Aorta (tissue), 5 donors: ENCODE measurements at places on chromosomes 5 and 9.

DNA sequence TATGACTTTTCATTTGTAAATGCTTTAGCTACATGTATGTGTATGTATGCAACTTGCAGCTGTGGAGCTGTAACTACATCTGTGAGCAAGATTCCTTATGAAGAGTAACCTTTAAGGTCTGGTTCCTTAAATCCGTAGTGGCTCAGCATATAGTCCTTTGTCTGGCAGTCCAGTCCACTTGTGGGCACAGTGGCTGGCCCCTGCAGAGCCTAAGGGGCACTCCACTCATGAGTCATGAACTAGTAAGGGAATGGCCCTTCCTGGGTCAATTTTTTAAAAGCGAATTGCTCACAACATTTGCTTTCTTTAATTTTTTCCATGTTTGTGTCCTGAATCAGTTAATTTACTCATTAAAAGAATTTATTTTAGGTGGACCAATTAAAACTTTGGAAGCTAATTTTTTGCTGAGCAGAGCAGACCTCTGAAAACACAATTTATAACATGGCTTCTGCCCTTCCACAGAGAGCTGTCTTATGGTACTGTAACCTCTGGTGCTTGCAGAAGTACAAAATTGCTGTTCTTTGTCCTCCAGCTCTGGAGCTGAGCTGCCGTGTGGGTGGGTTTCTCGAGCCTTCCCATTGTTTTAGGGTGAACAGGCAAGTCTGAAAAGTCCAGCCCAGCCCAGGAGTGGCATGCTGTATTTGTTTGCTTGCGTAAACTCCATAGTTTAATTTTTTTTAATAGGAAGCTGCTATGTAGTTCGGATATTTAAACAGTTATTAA, 110.1 kb downstream of the MVB12B start:
- no peak for DNase-seq

GRCh38 chr9:86352440-86353077, 1.7 kb downstream of the TUT7 start:
- DNase-seq: no peak

GRCh38 chr5:18181575-18181974, 547.3 kb downstream of the TAF11L14 start:
- DNase-seq: no peak

DNA sequence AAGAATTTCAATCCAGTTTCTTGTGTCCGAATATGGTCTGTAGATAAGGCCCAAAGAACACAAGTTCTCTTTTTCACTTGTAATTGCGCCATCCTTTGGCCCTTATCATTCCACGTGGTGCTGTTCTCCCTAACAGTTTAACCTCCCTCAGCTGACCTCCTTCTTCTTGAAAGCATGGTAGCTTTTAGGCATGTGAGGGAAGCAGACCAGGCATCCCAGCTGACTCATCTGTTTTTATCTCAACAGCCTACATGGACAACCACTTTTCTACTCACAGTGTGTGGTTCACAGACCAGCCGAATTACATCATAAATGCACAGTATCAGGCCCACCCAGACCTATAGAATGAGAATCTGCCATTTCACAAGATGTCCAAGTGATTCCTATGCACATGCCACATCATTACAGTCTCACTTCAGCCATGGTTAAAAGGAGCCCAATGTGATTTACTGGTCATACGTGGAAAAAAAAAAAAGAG, 26.9 kb upstream of the PLIN2 start:
- no peak for DNase-seq

GRCh38 chr5:171484460-171484899, 65.0 kb downstream of the FGF18 start:
- no peak for DNase-seq

- no peak for DNase-seq
These were observed 514.9 kb upstream of the CLINT1 start for GRCh38 chr5:158373608-158374395.

- no peak for DNase-seq
These were observed 53.7 kb downstream of the MAPKAP1 start for GRCh38 chr9:125653325-125653724.

GRCh38 chr9:124752967-124753366, 18.1 kb downstream of the NR6A1 start:
- no peak for DNase-seq

DNA sequence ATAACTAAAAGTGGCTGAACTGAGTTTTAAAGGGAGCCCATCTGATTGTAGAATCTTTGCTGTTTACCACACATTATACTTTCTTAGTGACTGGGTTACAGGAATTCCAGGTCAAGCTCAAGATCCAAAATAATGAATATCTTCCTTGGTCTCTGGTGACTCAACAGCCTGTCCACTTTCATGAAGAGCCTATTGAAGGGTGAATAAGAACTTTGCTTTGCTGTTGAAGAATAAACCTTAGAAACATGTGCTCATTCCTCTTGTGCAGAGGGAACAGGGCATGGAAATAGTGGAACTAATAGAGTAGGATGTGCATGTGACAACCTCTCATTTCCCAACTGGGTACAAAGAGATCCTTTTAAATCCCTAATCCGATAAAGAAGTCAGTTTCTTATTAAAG, 21.4 kb downstream of the ALDH1A1 start:
- DNase-seq: no peak

- DNase-seq: no peak
These were observed 45.7 kb upstream of the SLCO4C1 start for GRCh38 chr5:102341681-102342288.

- no peak for DNase-seq
These were observed 23.5 kb upstream of the SNX2 start for GRCh38 chr5:122751293-122751782.

DNA sequence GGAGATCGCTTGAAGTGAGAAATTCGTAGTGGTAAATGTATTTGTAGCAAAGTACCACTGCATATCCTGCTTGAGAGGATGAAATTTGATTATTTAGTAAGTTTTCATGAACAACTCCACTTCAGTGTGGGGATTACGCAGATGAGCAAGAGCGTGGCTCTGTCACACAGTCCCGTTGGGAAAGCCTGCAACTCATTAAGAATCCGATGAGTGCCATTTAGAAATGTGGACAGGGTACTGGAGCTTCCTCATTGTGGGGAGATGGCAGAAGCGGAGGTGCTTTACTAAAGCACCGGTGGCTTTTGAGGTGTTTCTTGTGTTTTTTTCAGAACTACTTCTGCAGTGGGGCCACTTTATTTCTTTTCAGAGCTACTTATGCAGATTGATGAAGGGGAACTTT, 1.4 kb downstream of the TJP2 start:
- no peak for DNase-seq

- DNase-seq: no peak
These were observed 182.4 kb downstream of the CCDC171 start for GRCh38 chr9:15735083-15735857.

DNA sequence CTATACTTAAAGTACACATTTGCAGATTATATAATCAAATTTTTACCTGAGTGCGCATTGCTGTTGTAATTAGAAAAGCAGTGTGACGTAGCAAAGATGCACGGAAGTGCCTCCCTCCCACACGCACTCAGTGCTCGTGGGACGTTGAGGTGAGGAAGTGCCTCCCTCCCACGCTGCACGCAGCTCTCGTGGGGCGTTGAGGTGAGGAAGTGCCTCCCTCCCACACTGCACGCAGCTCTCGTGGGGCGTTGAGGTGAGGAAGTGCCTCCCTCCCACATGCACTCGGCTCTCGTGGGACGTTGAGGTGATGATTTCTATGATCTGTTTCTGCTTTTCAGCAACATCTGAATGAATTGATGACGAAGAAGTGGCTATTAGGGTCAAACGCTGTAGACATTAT, 21.0 kb downstream of the EXOC3 start:
- DNase-seq: peak; percentile 49

- no peak for DNase-seq
These were observed 52.8 kb downstream of the CAST start for GRCh38 chr5:96714951-96715451.

GRCh38 chr5:118651002-118651401, 337.3 kb downstream of the DTWD2 start:
- no peak for DNase-seq
